Airway epithelial cell (primary cell): ENCODE measurements at places on chromosomes 11 and 22. TPM values are rescaled to one million over a fixed set of nuclear protein-coding genes. Genes with fewer than 3 reads are reported as not detected.

The NRXN2 gene
- not detected in 2 replicates for total RNA-seq

The DGCR2 gene
- 51.6 and 56.5 TPM in 2 replicates for total RNA-seq

The C22orf42 gene
- total RNA-seq: not detected in 2 replicates

The PYGM gene
- total RNA-seq: 0.14 and 0.79 TPM in 2 replicates

The GNAZ gene
- 0.05 and 0.07 TPM in 2 replicates for total RNA-seq

The OR6A2 gene
- total RNA-seq: not detected in 2 replicates

The VSIG10L2 gene
- not detected in 2 replicates for total RNA-seq
